Activated CD8-positive, alpha-beta memory T cell treated with anti-CD3 and anti-CD28 coated beads for 1 hour (primary cell): ENCODE measurements at places on chromosomes 4 and X.

- no peak for DNase-seq
Measured at GRCh38 chr4:47531241-47531953, 46.3 kb downstream of the ATP10D start.

DNA sequence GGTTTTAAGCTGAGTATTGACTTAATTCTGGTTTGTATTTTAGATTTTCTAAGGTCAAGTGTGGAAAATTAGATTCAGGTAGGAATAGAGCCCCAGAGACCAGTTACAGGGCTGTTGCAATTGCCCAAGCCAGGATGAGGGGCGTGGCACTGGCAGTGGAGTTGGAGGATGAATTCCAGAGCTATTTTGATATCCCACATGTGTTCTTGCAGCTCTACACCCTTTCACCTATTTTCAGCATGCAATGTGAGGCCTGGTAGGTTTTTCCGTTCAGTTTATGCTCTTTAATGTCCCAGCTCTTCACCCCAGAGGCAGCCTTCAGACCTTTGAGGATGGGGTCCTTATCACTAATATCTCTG is 17.9 kb upstream of the OGT start:
- DNase-seq, result no peak

DNA sequence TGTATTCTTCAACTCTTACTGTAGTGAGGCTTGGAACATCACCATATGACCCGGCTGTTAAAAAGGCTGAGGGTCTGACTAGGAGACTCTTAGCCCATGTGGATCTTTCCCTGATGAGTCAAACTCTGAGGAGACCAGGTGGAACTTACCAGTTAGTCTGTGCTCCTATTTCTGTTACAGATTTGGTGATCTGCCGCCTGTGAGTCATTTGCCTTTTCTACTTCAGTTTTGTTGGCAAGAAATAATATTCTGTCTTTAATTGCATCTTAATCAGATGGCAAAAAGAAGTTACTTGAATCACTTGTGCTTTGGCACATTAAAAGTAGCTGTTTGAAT is 48.4 kb downstream of the MTM1 start:
- DNase-seq, result no peak

DNA sequence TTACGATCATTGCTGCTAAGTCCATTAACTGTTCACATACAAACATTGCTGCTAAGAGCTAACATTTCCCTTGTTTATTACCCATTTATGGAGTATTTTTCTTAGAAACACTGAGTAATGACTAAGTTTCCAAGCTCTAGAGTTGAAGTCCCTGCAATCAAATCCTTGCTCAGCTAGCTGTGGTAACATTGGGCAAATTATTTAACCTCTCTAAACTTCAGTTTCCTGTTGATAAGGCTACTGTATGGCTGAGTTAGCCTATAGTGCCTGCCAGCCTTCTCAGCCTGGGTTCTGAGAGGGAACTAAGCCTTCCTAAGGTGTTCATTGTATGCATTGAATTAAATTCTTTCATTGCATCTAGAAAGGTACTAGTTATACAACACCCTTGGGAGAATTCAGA is 15.2 kb upstream of the SCOC start:
- no peak for DNase-seq

DNA sequence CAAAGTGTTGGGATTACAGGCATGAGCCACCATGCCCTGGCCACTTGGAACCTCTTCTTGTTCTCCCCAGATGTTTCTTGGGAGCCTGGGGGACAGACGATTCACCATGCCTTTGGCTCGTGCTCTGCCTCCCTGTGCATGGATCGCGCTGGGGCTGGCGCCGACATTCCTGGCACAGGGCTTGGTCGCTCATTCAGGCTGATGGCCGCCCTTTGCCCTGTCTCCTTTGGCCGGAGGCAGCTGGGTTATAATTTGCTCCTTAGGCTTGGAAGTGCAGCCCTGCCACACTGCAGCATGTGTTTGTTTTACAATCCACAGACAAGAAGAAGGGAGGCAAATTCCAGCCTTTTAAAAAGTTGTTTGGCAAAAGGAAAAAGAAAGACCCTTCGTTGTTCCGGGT is 115.3 kb downstream of the AASDH start:
- no peak for DNase-seq

DNA sequence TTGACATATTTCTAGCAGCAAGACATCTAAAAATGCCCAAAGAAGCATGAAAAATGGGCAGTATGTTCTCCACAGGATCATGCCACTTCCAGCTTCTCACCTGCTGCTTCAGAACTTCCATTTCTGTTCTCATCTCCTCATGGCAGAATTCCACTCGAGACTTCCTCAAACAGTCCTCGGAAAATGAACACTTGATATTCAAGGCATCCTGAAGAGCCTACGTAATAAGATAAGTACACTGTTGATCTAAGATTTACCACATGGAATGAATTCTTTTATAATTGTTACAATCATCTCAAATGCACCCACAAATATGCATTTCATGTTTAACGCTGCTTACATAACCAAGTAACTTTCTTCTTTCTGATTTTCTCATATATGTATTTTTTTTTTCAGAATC is 14.1 kb downstream of the TNIP3 start:
- no peak for DNase-seq

- no peak for DNase-seq
Measured at GRCh38 chr4:169015186-169015623, 5.2 kb upstream of the CBR4 start.

DNA sequence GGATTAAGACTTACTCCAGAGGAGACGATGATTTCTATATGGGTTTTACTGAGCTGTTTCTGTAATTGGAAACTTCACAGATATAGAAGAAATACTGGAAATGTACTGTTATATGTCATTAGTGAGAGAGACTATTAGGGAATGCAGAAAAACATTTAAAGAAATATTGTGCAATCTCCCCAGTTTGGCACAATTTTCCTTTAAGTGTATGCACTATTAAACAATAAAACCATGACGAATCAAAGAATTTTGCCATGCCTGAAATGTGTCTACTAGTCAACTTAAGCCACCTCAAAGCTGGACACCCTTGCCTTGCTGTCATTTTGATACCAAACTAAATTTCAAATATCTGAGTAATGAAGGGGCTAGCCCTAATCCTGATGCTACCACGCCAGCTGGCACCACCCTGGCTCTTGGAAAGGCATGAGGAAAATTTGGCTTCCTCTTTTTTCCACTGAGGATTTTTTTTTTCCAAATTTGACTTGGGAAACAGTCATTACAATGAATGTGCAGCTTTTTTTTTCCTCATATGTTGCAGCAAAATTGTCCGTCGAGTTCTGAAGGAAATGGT is 36.1 kb downstream of the MTTP start:
- DNase-seq, result no peak

DNA sequence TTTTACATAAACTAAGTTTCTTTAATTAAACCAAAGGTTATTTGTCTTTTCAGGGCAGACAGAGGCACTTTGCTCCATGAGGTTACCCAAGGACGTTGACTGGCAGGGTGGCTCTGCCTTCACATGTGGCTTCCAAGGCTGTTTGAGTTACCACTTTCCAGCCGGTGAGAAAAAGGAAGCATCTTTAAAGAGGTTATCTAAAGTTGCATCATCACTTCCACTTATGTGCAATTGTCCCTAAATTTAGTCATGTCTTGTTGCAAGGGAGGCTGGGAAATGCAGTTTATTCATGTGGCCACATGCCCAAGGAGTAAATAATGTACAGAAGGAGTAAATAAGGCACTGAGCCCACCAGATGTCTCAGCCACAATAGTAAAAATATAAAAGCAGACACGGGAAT is 29.0 kb upstream of the RAP1GDS1 start:
- DNase-seq, result no peak

- no peak for DNase-seq
Measured at GRCh38 chr4:20711335-20711734, 11.1 kb downstream of the PACRGL start.

DNA sequence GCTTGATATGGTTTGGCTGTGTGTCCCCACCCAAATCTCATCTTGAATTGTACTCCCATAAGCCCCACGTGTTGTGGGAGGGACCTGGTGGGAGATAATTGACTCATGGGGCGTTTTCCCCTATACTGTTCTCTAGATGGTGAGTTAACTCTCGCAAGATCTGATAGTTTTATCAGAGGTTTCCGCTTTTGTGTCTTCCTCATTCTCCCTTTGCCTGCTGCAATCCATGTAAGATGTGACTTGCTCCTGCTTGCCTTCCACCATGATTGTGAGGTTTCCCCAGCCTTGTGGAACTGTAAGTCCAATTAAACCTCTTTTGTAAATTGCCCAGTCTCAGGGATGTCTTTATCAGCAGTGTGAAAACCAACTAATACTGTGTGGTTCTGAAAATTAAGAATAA is 11.5 kb downstream of the SLAIN2 start:
- no peak for DNase-seq

DNA sequence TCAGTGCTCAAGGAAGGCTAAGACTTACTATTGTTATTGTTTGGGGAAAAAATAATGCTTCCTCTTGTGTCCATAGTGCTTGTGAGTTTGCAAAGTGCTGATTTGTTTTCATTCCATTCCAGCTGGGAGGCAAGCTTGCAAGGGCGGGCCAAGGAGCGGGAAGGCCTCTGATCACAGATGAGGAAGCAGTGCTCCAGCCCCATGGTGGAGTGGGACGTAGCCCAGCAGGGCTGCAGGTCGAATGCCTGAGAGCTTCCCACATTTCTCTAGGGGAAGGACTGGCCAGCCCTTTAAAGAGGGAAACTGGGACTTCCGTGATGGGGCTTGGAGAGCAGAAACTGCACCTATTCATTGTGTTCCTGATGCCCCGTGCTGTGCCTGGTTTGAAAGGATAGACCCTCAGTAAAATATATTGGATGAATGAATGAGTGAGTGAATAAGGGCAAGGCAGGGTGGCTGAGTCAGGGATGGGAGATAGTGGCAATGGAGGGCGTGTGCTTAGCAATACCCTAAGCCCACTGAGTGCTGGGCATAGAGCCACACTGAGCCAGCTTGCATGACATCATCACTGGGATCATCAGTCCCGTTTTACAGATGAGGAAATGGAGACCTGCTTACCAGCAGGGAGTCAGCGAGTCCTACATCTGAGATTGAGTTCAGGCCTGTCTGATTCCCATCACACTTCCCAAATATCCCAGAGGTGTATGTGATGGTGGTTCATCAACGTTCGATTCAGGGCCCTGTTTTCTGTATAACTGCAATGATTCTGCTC is 17.9 kb upstream of the NSG1 start:
- no peak for DNase-seq

GRCh38 chrX:47595716-47596251 is 13.5 kb downstream of the TIMP1 start:
- DNase-seq, result no peak

DNA sequence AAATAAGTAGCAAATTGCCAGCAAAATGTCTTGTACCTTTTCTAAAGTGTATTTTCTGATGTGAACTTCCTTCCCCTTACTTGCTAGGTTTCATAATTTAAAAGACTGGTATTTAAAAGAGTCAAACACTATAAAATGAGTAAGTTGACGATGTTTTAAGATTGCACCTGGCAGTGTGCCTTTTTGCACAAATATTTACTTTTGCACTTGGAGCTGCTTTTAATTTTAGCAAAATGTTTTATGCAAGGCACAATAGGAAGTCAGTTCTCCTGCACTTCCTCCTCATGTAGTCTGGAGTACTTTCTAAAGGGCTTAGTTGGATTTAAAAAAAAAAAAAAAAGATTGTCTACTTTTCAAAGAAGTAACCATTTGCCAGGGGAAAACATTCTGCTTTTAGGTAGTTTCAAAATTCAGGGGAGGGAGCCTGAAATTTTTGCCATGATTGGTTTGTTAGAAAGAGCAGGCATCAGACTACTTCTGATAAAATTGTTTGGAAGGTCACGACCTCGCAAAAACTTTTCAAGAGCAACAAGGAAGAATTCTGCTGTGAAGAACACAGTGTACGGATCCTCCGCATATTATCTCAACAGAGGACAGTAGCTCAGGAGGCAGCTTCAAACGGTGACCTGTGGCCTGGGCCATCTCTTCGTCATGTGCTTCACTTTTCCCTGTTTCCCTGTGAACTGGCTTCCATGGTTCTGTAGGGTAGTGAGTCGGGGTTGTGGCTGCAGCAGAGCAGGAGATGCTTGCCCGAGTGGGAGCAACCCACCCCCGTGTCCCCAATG is 66.1 kb downstream of the CDS1 start:
- DNase-seq, result no peak

DNA sequence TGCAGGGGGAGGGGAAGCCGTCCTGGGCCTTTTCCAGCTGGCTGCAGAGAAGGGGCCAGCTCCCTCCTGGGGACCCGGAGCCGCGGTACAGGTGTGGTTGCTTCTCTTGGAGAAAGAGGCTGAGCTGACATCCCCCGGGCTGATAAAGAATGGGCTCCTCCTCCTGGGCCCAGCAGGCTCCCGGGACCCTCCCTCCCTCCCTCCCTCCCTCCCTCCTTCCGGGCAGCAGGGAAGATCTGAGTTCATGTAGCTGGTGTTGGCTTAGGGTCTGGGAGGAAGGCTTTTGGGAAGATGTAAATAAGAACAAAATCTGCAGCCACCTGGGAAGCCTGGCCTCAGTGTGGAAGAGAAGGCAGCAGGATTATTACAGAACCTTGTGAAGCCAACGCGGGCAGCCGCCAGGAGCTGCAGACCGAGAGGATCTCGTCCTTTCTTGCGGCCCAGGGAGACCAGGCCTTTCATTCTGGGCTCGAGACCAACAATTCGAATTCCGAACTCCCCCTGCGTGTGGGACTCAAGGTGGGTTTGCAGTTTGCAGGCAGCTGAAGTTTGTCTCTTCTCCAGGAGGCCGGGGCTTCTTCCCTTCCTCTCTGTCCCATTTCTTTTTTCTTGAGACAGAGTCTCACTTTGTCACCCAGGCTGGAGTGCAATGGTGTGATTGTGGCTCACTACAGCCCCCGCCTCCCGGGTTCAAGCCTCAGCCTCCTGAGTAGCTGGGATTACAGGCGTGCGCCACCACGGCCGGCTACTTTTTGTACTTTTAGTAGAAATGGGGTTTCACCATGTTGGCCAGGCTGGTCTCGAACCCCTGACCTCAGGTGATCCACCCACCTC is at the start of gene PLCXD1:
Gene PLCXD1 (plus strand): TSS at position 216 of the 834 bp plus-strand sequence. CDS start 2,807 bp downstream, outside the sequence.
- no peak for DNase-seq

GRCh38 chrX:9670136-9670814 is 95.4 kb downstream of the GPR143 start:
- no peak for DNase-seq

DNA sequence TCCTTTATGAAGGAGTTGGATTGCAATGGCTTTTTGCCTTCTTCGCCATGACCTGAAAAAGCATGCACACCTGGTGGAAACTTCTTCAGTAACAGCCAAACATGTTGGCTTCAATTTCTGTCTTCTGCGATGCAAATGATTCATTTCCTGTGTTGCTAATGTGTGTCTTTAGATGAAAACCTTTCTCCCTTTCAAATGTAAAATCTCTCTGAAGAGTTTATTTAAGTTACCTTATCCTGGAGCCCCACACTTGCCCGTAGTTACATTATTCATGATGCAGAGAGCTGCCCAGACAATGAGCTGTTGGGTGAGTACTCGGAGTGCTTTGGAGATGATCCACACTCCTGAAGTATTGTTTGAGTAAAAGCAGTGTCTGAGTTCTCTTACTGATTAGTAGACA is 1100.9 kb downstream of the RPA4 start:
- DNase-seq, result no peak

DNA sequence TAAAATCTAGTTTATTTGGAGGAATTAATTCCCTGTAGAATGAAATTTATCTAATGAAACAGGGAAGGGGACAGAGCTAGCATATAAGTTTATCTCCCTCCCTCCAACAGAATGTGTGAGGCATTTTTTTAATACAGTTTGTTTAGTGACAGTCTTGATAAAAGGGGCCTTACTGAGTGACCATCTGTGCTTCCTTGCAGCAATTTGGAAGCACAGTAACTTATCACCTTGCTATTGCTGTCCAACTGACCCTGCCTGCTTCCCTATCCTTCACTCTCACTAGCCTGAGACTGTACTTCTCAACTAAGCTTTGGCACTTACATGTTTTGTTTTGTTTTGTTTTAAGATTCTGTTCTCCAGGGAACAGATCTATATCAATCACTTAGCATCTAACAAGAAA is 31.1 kb upstream of the KCTD8 start:
- no peak for DNase-seq
